ENCODE measurements at places on chromosomes 11 and 22.
A peak's percentile ranks its signal among the peaks of the same experiment; 100 is the strongest.

DNA sequence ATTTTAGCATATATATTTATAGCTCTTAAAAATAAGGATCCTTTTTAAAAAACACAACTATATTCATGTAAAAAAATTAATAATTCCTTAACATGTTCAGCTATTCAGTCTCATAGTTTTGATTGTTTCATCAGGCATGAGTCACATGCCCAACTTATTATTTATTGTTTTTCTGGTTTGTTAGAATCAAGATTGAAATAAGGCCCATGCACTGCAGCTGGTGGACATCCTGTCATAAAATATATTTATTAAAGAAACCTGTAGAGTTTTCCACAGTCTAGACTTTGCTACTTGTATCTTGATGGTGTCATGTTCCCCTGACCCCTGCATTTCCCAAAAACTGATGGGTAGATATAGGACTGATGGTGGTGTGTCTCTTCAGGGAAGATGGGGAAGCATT lies 77.4 kb downstream of the PARVA start:
- ATAC-seq, result no peak

DNA sequence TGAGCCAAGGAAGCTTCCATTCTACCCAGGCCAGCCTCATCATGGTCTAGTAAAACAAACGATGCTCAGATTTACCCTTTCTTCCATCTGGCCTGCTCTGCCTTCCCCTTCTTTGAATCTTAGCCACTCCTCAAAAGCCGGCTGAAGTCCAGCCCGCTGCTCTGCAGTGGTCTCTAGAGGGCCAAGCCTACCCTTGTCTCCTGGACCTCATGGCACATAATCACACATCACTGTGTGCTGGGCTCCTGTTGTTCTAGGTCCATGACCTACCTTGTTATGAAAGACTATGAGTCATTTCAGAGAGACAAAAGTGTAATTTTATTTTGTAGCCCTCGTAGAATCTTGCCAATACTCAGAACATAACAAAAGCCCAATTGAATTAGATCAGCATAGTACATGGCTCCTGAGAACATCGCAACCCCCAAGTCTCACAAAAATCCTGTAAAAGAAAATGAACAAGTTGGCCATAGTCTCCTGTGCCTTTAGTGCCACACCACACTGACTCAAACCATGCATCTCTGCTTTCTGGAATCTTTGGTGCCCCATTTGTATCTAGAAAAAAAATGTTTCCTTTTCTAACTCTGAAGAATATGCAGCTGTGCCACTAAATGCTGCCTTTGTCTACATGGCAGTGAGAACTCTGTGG lies 192.7 kb downstream of the OPCML start:
- no peak for ATAC-seq

DNA sequence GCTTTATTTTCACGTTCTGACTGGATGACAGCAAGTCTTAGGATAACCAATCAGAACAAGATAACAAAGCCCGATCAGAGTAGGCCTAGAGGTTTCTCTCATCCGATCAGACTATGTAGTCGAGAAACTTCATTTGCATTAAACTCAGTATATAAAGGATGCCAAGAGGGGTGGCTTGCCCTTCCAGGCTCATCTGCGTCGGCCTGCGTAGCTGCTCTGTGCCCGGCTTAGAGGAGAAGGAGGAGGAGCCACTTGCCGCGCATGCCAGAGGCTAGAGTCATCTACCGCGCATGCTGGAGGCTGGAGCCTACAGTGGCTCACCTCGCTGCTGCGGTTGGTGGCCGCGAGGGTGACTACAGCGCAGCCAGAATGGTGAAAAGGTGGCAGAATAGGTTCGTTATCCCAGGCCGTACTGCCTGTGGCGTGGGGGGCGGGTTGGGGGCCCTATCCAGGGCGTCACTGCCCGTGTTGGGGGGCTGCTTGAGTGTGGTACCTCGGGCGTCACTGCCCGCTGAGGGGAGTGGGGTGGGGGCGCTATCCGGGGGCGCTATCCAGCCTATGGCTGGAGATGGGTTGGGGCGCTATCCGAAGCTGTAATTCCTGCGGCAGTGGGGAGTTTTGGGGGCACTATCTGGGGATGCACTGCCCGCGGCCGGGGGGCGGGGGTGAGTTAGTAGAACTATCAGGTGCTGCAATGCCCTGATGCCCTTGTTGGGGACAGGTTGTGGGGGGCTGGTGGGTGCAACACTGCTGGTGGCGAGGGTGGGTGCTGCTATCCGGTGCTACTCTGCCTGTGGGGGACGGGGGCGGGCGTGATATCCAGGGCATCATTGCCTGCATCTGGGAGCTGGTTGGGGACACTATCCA lies at the start of gene RFPL2:
RFPL2 (minus strand) TSS at position 218 of the 867 bp plus-strand sequence. CDS start 2,622 bp downstream, outside the sequence.
- ATAC-seq, result peak; percentile 57

GRCh38 chr11:119266517-119267255 lies 50.2 kb downstream of the MCAM start:
- ATAC-seq, result no peak

- ATAC-seq, result no peak
Measured at GRCh38 chr11:81647374-81647773, 1086.3 kb downstream of the FAM181B start.

GRCh38 chr11:17541330-17541885 lies 2.8 kb downstream of the USH1C start:
- ATAC-seq, result no peak

GRCh38 chr11:109885006-109885405 lies 208.2 kb upstream of the ZC3H12C start:
- ATAC-seq, result no peak

DNA sequence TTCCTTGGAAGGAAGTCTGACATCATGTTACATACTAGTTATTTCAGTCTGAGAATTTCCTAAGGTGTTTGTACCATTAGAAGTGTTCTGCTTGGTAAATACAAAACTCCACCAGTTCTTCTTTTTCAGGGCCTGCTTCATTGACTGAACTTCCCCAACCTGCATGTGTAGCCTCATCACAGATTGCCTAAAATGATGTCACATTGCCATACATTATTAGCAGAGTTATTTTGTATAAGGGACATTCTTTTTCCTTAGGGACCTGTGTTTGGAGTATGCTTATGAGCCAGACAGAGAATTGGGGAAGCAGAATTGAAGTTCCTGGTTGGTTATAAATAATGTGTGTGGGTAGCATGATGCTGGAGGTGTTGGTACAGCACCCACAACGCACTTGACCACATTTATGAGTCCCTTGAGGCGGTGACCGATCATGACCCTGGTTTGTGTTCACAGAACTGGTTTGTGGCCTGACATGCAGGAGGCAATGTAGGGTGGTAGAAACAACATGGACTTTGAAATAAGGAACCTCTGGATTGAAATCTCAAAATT lies 16.4 kb upstream of the MMP7 start:
- ATAC-seq, result peak; percentile 39

GRCh38 chr11:134050541-134051383 lies 18.1 kb upstream of the JAM3 start:
- ATAC-seq, result peak; percentile 89

GRCh38 chr11:123197711-123198110 lies 2.7 kb upstream of the CLMP start:
- ATAC-seq, result peak; percentile 78

DNA sequence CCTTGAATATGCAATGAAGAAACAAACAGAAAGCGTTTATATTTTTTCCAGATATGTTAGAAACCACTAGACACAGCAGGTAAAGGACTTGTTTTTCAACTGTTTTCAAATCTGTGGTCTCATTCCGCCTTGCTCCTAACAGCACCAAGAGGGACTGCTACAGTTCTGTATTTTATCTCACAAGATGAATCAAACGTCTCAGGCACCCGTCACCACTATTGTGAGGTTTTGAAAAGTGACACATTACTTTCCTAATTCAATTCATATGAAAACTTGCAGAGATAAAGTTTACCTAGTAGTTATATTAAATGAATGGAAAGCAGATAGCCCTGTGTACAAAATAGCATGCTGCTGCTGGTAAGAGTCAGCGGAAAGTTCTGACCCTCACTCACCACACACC lies 386.3 kb downstream of the ETS1 start:
- ATAC-seq, result no peak

GRCh38 chr22:31227186-31227585 lies 15.1 kb downstream of the LIMK2 start:
- no peak for ATAC-seq

DNA sequence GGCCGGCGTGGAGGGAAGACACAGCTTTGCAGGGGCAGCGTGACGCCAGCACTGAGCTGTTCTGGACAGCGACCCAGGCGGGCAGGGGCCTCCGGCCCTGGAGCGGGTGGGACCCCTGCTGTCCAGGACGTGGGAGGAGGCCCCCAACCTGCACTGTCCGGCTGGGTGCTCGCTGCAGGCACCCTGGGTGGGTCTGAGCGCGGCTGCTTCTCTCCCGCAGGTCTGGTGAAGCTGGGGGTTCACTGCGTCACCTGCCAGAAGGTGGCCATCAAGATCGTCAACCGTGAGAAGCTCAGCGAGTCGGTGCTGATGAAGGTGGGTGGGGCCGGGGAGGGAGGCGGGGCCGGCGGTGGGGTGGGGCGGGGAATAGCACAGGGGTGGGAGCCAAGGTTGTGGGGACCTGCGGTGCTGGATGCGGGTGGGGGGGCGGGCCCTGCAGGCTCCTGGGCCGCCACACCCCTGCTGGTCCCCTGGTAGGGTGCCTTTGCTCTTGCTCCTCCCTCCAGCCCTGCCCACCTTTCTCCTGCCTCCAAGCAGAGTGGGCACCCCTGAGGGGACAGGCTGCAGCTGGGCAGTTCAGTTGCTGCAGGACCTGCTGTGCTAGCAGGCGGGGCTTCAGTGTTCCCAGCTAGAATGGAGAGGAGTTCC lies 46.2 kb downstream of the BRSK2 start:
- ATAC-seq, result peak; percentile 4

DNA sequence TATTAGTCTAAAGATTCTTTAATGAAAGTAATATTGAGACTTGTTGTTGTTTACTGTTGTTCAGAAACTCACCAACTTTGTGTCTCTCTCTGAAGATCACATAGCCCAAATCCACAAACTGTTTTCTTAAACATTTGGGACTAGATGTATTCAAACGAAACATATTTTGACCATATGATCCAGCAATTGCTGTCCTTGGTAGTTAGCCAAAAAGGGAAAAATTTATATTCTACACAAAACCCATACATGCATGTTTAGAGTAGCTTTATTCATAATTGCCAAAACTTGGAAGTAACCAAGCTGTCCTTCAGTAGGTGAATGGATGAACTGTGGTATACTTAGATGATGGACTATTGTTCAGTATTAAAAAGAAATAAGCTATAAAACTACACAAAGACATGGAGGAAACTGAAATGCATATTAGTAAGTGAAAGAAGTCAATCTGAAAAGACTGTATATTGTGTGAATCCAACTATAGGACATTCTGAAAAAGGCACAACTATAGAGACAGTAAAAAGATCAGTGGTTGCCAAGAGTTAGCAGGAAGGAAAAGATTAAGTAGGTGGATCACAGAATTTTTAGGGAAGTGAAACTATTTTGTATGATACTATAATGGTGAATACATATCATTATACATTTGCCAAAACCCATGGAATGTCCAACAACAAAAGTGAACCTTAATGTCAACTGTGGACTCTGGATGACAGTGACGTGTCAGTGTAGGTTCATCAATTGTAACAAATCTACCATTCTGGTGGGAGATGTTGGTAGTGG lies 442.9 kb downstream of the INSC start:
- no peak for ATAC-seq

- ATAC-seq, result peak; percentile 11
Measured at GRCh38 chr11:76744186-76745043, 38.7 kb upstream of the TSKU start.

DNA sequence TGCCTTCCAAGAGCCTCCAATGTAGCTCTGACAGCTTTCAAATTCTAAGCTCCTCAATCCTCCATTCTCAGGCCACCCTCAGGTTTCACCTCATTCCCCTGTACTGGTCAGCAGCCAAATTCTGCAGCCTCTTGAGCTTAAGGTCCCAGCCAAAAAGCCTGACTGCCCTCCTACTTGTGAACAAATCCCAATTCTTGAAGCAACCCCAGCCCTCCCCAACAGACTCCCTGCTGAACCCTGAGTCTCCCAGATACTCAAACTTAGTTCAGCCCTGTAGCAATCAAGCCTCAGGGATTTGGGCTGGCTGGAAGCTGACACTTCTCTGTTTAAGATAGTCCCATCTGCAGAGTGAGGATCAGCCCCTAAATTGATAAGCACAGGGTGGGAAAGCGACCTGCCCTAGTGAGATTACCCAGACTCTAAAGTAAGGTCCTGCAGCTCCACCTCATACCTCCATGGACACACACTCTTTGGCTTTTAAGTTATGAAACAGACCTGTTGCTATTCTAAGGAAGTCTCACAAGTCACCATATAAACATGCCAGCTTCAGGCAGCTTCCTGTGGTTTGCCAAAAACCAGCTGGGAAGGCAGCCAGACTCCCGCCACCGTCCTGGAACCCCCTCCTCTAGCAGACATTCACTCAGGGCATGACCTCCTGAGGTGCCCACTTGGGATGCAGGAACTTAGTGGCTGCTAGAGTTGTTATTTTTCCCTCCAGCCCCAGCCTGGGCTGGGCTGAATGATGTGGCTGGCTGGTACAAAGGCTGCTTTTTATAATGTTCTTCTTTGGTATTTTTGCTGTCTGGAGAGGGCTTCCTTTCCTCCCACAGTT lies 82.5 kb upstream of the PICALM start:
- ATAC-seq, result peak; percentile 32

DNA sequence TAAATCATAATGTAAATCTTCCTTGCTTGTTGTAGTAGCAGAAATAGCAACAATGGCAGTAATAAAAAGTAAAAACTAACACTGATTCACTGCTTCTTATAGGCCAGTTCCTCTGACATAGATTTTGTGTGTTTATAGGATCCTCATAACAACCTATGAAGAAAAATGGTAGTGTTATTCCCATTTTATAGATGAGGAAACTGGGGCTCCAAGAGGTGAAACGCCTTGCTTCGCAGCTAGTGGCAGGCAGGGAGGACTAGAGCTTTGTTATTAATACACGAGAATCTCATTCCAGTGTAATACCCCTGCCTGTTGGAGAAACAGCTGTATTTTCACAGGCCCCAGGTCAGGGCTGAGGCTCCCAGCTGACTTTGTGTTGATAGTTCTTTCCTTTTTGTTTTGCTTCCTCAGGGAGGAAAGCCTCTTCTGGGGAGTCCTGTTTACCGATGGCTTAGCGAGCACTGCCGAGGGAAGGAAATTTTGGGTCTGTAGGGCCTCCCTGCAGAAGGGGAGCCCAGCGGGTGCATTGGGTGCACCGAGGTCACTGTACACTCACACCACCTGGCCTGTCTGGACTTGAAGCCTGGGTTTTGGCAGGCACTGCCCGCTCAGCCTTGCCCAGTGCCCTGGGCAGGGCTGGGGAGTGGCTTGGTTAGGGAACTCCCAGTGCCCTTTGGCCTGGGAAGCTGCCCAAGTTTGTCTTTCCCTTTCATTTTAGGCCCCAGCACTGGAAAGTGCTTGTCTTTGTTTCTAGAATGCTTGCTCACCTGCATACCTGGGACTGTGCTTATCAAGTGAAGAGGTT lies 13.5 kb downstream of the KIAA1671 start:
- ATAC-seq, result peak; percentile 93
